ENCODE measurements at places on chromosomes 4 and X. TPM values are rescaled to one million over a fixed set of nuclear protein-coding genes. Genes with fewer than 3 reads are reported as not detected.

- no peaks in the 10 kb centered on the region for H3K4me1 ChIP-seq
- no peaks in the 10 kb centered on the region for H3K36me3 ChIP-seq
- H3K4me3 ChIP-seq: no peak overlapping the region
- no peak for DNase-seq
- no peak overlapping the region for H3K27ac ChIP-seq
These were observed 43.1 kb downstream of the ZGRF1 start for GRCh38 chr4:112593438-112594133.

DNA sequence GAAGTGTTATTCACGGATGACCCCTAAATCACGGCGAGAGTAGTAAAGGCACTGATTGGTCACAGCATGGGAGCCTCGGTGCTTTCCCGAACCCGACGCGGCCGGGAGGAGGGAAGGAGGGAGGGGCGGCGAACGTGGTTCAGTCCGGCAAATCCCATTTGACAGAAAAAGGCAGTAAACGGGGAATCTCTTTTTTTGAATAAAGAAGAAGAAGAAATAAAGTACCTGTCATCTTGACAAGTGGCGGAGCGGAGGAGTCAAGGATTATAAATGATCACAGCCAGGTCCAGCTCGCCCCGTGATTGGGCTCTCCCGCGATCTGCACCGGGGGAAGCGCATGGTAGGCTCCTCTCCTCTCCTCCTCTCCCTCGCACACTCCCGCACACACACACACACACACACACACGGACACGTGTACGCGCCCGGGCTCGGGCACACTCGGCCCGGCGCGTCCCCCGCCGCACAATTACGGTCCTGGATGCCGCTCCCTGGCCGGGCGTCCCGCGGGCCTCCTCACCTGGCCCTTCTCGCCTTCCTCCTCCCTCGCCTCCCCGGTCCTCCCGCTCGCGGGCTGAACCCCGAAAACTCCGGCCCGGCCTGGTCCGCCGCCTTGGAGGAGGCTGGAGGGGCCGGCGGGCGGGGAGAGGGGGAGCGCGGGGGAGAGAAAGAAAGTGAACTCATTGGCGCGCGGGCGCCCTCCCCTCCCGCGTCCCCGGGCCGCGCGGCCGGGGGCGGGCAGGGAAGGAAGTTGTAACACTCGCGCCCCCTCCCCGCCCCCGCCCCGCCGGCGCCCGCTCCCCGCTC is 99.2 kb upstream of the TENM3 start:
- no peaks in the 10 kb centered on the region for H3K36me3 ChIP-seq
- no peak overlapping the region for H3K27ac ChIP-seq
- H3K4me3 ChIP-seq: peak overlapping the region; percentile 48
- peaks cover 98% of the 10 kb centered on the region for H3K27me3 ChIP-seq

DNA sequence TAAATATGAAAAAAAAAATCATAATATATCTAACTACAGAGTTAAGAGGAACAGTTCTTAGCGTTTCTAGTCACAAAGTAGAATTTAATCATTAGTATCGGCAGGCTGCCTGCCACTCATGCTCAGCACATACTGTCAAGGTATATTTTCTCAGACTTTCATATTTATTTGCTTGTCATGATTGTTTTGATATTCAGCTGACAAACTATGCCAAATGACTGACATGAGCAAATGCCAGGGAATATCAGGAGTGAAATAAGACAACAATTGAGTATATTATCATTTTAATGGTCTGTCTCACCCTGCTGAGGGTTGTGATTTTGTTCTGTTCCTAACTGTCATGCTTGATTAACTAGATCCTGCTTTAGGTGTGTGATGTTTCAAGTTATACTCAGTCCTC is 395.0 kb upstream of the SPOCK3 start:
- no peaks in the 10 kb centered on the region for H3K36me3 ChIP-seq
- no peaks in the 10 kb centered on the region for H3K27me3 ChIP-seq

DNA sequence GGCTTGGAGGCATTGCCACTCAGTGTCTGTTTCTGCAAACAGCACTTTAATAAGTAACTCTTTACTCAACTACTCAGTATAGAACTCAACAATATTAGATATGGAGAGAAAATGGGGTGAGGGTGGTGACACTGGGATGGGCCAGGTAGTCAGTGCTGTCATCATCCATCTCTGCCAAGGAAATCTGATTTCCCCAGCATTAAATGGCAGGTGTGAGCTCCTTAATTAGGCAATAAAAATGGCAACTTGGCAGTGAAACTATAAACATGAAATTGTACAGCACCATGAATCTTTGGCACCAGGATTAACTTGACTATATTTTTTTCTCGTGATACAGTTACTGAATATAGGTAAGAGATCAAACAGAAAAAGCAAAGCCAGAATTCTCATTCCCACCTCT is 146.2 kb downstream of the GLRA2 start:
- H3K4me1 ChIP-seq: no peaks in the 10 kb centered on the region
- H3K27ac ChIP-seq: no peak overlapping the region
- no peak overlapping the region for H3K4me3 ChIP-seq
- no peak for DNase-seq

Gene SHISA3
- 30.4 TPM for polyA plus RNA-seq

DNA sequence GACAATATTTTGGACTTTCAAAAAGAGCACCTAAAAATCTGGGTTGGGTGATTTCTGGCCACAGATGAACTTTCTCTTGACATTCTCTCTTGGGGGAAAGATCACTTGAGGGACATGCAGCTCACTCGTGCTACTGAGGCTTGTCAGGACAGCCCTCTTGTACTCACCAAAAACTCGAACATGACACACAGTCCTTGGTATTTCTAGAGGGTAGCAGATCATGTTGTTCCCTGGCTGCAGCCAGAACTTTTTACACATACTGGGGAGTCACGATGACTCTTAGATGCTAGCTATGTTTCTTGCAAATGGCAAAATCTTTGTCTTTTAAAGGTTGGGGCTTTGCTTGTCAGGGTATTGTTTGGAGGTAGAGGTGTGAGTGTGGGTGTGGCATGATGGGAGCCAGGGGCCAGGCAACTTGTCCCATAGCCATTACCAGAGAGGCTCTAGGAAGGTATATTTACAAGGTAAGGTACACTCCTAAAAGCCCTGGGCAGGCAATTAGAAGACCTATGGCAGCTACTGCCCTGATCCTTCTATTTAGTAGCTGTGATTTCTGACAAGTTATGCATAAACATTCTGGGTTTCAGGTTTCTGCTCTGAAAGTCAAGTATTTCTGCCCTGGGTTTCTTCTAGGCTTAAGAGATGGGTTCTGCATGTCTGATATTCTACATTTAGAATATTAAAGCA is 241.7 kb upstream of the TLL1 start:
- DNase-seq: no peak
- H3K4me3 ChIP-seq: no peak overlapping the region
- no peaks in the 10 kb centered on the region for H3K27me3 ChIP-seq
- no peaks in the 10 kb centered on the region for H3K36me3 ChIP-seq
- no peak overlapping the region for H3K27ac ChIP-seq

Gene HMX1
- polyA plus RNA-seq: not detected

GRCh38 chr4:19039816-19040215 is 1018.3 kb upstream of the LCORL start:
- no peaks in the 10 kb centered on the region for H3K27me3 ChIP-seq
- H3K27ac ChIP-seq: no peak overlapping the region
- no peaks in the 10 kb centered on the region for H3K4me1 ChIP-seq
- DNase-seq: no peak

Gene GNRHR
- polyA plus RNA-seq: 0.72 TPM

Gene SLC25A4
- 18.5 TPM for polyA plus RNA-seq

DNA sequence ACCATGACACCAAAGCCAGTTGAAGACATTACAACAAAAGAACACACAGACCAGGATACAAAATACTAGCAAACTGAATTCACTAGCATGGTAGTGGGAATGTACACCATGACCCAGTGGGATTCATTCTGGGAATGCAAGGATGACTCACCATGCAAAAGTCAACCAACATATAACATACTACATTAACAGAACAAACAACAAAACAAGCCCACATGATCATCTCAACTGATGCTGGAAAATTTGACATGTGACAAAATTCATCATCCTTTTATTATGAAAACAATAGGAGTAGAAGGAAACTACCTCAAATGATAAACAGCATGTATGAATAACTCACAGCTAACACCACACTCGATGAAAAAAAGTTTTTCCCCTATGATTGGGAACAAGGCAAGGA is 190.2 kb downstream of the DCLK2 start:
- no peak for DNase-seq
- H3K27me3 ChIP-seq: no peaks in the 10 kb centered on the region
- H3K27ac ChIP-seq: no peak overlapping the region
- no peaks in the 10 kb centered on the region for H3K36me3 ChIP-seq
- H3K4me3 ChIP-seq: no peak overlapping the region

DNA sequence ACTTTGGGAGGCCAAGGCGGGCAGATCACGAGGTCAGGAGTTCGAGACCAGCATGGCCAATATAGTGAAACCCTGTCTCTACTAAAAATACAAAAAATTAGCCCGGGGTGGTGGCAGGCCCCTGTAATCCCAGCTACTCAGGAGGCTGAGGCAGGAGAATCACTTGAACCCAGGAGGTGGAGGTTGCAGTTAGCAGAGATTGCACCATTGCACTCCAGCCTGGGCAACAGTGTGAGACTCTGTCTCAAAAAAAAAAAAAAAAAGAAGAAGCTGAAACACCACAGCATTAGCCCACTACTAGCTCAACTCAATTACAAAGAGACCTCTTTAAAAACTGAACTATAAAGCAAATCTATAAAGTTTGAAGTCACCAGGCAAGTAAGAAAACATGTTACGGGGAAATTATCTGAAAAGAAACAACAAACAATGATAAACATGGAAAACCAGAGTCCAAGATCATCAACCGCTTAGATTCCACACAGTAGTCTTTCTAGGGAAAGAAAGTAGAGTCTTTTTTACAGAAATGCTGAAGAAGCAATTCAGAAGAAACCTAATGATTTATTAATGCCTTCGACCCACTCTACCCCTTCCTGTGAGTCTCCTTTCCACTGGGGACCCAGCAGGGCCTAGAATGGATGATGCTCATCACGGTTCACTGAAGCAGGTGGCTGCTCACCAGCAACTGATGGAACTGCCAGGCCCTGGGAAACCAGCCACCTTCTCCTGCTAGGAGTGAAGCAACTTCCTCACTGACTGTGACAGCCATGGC is 6.6 kb downstream of the SAT1 start:
- no peak overlapping the region for H3K27ac ChIP-seq
- H3K36me3 ChIP-seq: no peaks in the 10 kb centered on the region
- H3K4me3 ChIP-seq: no peak overlapping the region

- no peaks in the 10 kb centered on the region for H3K36me3 ChIP-seq
- peak overlapping the region; percentile 76 for H3K27ac ChIP-seq
- H3K27me3 ChIP-seq: peaks cover 9% of the 10 kb centered on the region
- H3K4me3 ChIP-seq: peak overlapping the region; percentile 61
- DNase-seq: peak; percentile 98
These were observed 4.1 kb downstream of the PLAC8 start for GRCh38 chr4:83110223-83110945.

DNA sequence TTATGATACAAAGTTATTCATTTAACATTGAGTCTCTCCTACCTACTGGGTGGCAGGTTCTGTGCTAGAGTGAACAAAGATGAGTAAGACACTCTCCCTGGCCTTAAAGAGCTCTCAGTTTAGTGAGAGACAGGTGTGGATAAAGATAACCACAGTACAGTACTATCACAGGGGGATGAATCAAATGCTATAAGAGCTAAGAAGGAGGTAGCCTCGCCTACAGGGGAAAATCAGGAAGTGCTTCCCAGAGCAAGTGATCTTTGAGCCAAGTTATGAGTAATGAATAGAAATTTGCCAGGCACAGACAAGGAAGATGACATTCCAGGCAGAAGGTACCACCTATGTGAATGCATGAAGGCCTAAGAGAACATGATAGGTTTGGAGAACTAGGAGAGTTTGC is 3.4 kb upstream of the IGBP1 start:
- peaks cover 5% of the 10 kb centered on the region for H3K4me1 ChIP-seq
- no peak overlapping the region for H3K4me3 ChIP-seq
- no peaks in the 10 kb centered on the region for H3K36me3 ChIP-seq

GRCh38 chrX:20665481-20665880 is 398.8 kb upstream of the RPS6KA3 start:
- H3K4me1 ChIP-seq: no peaks in the 10 kb centered on the region
- H3K27ac ChIP-seq: no peak overlapping the region
- no peak overlapping the region for H3K4me3 ChIP-seq

Gene SASH3
- 2.8 TPM for polyA plus RNA-seq

GRCh38 chr4:82381661-82382296 is 8.0 kb upstream of the HNRNPD start:
- no peak overlapping the region for H3K27ac ChIP-seq
- H3K27me3 ChIP-seq: no peaks in the 10 kb centered on the region
- H3K4me3 ChIP-seq: no peak overlapping the region

Gene ADAMTS3
- 8.9 TPM for polyA plus RNA-seq

DNA sequence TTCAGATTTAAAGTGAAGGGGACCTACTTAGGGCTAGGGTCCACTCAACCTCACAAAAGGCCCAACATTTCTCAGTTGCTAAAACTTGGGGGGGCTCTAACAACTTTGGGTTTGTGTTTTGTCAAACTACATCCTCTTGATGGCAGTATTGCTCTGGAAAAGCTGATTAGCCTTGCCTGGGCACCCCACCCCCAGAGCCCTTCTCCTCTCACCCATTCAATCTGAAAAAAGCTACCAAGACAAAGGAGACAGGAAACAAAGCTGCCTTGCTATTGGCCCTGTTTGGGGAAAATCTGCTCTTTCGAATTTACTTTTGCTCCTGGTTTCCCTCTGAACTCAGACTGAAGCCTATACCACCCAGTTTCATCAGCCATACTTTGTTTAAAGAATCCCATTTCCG is 195.2 kb upstream of the STK26 start:
- DNase-seq: no peak
- no peaks in the 10 kb centered on the region for H3K27me3 ChIP-seq
- H3K4me3 ChIP-seq: no peak overlapping the region
- H3K27ac ChIP-seq: no peak overlapping the region
- peaks cover 4% of the 10 kb centered on the region for H3K4me1 ChIP-seq

Gene FAM50A
- 43.4 TPM for polyA plus RNA-seq
